Renal cortical epithelial cell (primary cell): ENCODE measurements at places on chromosomes 16 and 17. TPM values are rescaled to one million over a fixed set of nuclear protein-coding genes. Genes with fewer than 3 reads are reported as not detected.

The HASPIN gene
- 0.89 and 5.0 TPM in 2 replicates for total RNA-seq

The MAPK8IP3 gene
- 22.9 and 40.0 TPM in 2 replicates for total RNA-seq

The TPSG1 gene
- not detected in 2 replicates for total RNA-seq

The KANSL1 gene
- total RNA-seq: 58.3 and 132 TPM in 2 replicates

DNA sequence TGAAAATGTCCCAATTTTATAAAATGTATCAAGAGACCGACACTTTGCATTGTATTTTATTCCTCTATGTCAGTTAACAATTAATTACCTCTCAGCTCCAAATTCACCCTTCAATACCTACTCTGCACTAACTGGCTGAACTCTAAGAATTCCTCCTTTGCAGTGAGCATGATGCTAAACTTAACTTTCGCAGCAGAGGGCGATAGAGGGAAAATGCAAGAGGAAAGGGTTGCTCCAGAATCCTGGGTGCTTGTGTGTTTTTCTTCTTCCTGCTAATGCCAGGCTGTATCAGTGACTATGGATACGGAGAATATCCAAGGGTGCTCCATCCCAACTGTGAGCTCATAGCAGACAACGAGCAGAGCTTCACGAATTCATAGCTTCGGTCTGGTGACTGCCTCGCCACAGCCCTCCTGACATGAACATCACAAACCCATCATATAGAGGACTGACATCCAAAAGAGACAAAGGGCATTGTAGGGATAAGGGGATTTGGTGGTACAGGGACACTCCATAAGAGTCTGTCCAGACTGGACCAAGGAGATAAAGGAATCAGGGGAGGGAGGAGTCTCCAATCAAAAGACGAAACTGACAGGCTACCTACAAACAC lies 172.9 kb downstream of the STX8 start:
- DNase-seq: peak; percentile 45

DNA sequence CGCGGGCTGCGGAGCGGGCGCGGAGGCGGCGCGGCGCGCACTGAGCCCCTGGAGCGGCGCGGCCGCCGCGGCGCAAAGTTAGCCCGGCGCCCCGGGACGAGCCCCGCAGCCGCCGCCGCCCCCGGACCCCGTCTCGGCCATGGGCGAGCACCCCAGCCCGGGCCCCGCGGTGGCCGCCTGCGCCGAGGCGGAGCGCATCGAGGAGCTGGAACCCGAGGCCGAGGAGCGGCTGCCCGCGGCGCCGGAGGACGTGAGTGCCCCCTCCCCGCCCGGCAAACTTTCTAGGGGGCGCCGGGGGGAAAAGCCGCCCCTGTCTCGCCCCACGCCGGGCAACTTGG lies 388 bp downstream of the RHBDL3 start:
- DNase-seq: no peak

GRCh38 chr16:80583466-80583865 lies 42.7 kb downstream of the DYNLRB2 start:
- peak; percentile 40 for DNase-seq

DNA sequence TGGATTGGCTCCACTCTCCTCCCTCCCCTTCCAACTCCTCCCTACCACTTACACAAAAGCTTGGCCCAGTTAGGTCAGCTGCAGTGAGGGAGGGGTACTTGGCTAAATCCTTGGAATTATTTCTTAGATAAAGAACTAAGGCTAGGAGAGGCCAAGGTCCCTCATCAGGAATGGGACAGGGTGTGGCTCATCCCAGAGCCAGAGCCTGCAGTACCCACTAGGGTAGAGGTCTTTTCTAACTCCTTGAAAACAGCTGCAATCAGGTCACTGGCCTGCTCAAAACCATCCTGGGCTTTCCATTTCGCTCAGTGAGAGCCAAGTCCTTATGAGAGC lies 1.9 kb upstream of the SLC46A1 start:
- DNase-seq: no peak

DNA sequence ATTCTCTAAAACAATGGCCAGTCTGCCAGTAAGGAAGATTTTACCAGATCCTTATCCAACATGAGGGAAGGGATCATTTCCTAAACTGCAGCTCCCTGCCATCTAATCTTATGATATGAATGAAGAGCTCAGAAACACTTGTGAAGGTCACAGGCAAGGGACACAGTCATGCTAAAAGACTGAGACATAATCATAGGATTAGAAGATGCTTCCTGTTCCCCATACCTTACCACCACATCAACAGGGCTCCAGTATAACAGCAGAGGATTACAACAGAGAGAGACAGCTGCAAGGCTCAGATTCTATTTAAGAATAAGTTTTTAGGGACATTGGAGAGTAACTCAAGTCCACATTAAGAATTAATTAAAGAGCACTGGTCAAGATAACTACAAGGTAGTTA lies 93.3 kb downstream of the BRIP1 start:
- DNase-seq: no peak
